ENCODE measurements at places on chromosomes 6 and 20. TPM values are rescaled to one million over a fixed set of nuclear protein-coding genes. Genes with fewer than 3 reads are reported as not detected.

Gene ANKRD60
- total RNA-seq, result not detected

Gene SMPDL3A
- total RNA-seq, result 0.21 TPM

Gene STAU1
- 62.3 TPM for total RNA-seq

Gene IDH3B
- total RNA-seq, result 99.1 TPM

Gene PTCHD4
- total RNA-seq, result not detected

Gene GPLD1
- 0.19 TPM for total RNA-seq

DNA sequence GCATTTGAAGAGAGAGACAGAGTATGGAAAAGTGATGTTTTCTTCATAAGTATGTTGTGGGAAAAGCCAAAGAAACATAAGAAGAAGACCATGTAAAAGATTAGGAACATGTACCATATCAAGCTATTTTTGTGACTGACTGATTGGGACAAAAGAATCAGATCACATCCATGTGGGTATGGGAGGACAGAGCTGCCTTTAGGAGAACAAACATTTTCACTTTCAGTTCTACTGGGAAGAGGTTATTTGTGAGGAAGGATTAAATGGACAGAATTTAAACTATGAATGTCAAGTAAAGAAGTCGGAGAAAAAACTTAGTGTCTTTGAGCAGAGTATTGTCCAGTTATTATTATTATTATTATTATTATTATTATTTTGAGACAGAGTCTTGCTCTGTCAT is 124.4 kb upstream of the HCRTR2 start:
- H3K4me1 ChIP-seq, result no peaks in the 10 kb centered on the region
- no peaks in the 10 kb centered on the region for H3K36me3 ChIP-seq
- H3K4me3 ChIP-seq, result no peak overlapping the region
- no peak for DNase-seq

DNA sequence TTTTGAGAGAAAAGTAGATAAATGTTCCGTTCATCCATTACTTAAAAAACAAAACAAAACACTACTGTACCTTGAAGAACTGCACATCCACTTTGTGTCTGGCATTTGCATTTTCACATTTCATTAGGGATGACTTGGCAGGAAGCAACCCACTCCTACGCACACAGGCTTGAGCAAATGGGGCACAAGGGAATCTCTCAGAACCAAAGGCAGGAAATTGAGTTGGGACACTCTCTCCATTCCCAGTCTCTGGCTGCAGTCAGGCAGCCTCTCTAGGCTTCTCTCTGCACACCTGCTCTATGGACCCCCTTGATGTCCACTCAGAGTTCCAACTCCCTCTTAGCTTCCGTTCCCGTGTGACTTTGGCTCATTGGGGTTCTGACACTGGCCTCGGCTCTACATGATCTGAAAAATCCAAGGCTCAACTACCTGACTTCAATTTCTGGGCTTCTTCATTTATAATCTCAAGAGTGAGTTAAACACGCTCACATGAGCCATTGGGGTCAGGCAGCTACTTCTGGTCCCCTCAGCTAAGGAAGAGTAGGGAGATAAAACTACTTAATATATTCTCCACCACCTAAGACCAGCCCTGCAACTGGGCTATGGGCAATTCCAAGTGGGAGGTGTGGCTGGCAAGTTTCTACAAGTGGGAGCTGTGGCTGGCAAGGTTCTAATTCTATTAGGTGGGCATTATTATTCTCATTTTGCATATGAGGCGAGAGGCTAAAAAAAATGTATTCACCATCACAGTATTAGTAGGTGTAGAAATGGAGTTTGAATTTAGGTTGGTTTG is 251.9 kb downstream of the SOD2 start:
- DNase-seq, result no peak
- H3K27ac ChIP-seq, result no peak overlapping the region
- H3K4me3 ChIP-seq, result no peak overlapping the region

DNA sequence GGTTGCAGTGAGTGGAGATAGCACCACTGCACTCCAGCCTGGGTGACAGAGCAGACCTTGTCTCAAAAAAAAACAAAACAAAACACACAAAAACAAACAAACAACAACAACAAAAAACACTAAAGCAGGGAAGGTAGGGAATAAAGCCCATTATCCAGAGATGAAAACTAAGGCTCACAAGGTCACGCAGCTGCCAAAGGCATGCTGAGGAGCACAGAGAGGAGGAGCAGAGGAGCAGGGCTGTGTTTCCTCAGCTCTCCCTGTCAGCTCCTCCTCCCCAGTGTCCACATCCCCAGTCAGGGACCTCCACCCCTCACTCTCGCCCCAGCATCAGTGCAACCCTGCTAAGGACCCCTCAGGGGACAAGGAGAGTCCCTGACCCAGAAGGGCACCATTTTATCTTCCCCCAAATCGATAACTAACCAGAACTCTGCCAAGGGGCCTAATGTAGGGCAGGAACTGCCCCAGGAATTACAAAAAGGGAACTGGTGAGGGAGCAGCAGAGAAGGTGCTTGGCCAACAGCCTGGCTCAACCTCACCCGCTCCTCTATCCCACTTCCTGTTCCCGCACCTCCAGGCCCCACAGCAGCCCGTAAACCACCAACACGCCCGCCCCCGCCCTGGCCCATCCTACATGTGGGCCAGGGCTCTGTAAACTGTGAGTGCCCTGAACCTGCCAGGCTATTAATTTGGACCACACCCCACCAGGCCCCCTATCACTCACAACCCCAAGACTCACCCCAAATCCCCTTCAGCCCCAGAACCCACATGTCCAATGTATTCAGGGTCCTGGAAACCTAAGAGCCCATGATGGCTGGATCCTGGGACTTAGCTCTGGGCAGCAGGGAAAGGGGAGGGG is 9.0 kb downstream of the TEAD3 start:
- DNase-seq, result no peak
- no peak overlapping the region for H3K27ac ChIP-seq
- H3K27me3 ChIP-seq, result no peaks in the 10 kb centered on the region
- H3K36me3 ChIP-seq, result no peaks in the 10 kb centered on the region
- peaks cover 5% of the 10 kb centered on the region for H3K4me1 ChIP-seq
- H3K4me3 ChIP-seq, result no peak overlapping the region

DNA sequence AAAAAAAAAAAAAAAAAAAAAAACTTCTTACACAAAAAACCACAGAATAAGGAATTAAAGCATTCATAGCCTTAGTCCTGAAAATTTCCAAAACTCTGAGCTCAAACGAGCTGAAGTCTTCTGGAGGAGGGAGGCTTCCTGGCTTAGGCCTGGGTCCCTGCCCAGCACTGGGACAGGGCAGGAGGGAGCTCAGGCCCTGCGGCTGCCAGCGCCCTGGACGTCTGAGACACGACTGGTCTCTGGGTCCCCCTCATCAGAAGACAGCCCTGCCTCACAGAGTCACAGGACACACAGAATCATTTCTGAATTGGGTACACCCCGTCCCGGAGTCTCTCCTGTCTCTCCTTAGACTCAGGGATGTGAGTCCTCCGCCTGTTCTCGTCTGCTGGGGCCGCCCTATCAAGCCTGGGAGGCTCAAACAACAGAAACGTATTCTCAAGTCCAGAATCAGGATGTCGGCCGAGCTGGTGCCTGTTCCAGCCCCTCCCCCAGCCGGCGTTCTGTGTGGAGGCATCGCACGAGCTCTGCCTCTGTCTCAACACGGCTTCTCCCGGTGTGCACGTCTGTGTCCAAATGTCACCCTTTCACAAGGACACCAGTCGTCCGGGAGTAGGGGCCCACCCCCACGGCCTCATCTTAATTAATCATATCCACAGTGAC is 39.4 kb downstream of the ZBTB46 start:
- no peaks in the 10 kb centered on the region for H3K36me3 ChIP-seq
- H3K27me3 ChIP-seq, result peaks cover 10% of the 10 kb centered on the region
- peaks cover 3% of the 10 kb centered on the region for H3K4me1 ChIP-seq
- no peak for DNase-seq

GRCh38 chr6:82832811-82833210 is 232.8 kb downstream of the UBE3D start:
- no peak for DNase-seq
- H3K27ac ChIP-seq, result no peak overlapping the region
- H3K4me3 ChIP-seq, result no peak overlapping the region
- no peaks in the 10 kb centered on the region for H3K36me3 ChIP-seq
- H3K4me1 ChIP-seq, result no peaks in the 10 kb centered on the region
- no peaks in the 10 kb centered on the region for H3K27me3 ChIP-seq

GRCh38 chr6:12113190-12113577 is 101.1 kb downstream of the HIVEP1 start:
- no peak overlapping the region for H3K4me3 ChIP-seq
- H3K36me3 ChIP-seq, result peaks cover 41% of the 10 kb centered on the region
- peaks cover 59% of the 10 kb centered on the region for H3K4me1 ChIP-seq
- H3K27ac ChIP-seq, result peak overlapping the region; percentile 26
- no peaks in the 10 kb centered on the region for H3K27me3 ChIP-seq

DNA sequence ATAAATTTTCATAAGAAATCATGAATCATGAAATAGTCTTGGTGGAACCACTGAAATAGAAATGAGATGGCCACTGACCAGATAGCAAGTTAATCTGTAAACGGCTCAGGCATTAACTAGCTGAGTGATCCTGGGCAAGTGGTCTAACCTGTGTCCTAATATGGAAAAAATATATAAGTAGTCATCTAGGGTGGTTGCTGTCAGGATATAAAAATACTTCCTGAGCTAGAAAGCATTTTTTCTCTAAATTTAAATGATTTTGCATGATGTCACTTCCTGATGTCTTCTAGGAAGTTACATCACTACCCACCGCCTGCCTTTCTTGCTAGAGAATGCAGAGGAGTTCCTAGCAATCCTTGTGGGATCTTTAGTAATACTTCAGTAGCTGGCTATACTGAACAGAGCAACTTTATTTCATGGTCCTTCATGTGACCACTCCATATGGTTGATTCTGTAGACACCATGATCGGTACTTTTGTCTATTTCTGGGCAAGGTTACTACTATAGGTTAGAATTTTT is 228.1 kb upstream of the CEP162 start:
- H3K4me1 ChIP-seq, result no peaks in the 10 kb centered on the region
- DNase-seq, result no peak
- H3K27me3 ChIP-seq, result no peaks in the 10 kb centered on the region
- H3K27ac ChIP-seq, result no peak overlapping the region

GRCh38 chr6:136644597-136644952 is 94.4 kb upstream of the MAP7 start:
- no peaks in the 10 kb centered on the region for H3K27me3 ChIP-seq
- H3K27ac ChIP-seq, result no peak overlapping the region
- H3K4me3 ChIP-seq, result no peak overlapping the region
- no peaks in the 10 kb centered on the region for H3K4me1 ChIP-seq
- H3K36me3 ChIP-seq, result no peaks in the 10 kb centered on the region

GRCh38 chr6:33168284-33168601 is 24.0 kb downstream of the COL11A2 start:
- H3K27ac ChIP-seq, result no peak overlapping the region
- H3K36me3 ChIP-seq, result no peaks in the 10 kb centered on the region
- H3K4me3 ChIP-seq, result no peak overlapping the region
- DNase-seq, result no peak
- H3K27me3 ChIP-seq, result peaks cover 6% of the 10 kb centered on the region

DNA sequence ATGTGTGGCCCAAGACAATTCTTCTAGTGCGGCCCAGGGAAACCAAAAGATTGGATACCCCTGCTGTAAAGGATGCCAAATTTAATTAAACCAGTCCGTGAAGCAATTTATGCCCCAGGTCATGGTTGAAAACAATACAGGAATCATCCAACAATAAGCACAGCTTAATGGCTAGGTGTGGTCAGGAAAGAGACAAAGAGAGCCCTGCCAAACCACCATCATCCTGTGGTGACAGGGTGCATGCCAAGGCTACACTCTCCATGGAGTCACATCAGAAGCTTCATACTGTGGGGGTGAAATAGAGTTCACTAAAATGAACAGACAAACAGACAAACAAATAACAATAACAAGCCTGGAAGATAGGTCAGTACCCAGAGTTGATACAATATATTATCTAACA is 62.7 kb downstream of the DZANK1 start:
- no peak overlapping the region for H3K4me3 ChIP-seq
- no peaks in the 10 kb centered on the region for H3K4me1 ChIP-seq
- no peak for DNase-seq
- peaks cover 14% of the 10 kb centered on the region for H3K36me3 ChIP-seq
- no peaks in the 10 kb centered on the region for H3K27me3 ChIP-seq
- no peak overlapping the region for H3K27ac ChIP-seq

- H3K36me3 ChIP-seq, result peaks cover 3% of the 10 kb centered on the region
- no peaks in the 10 kb centered on the region for H3K4me1 ChIP-seq
- no peak overlapping the region for H3K27ac ChIP-seq
- peaks cover 11% of the 10 kb centered on the region for H3K27me3 ChIP-seq
- DNase-seq, result no peak
Observed at GRCh38 chr6:159852877-159853276, 37.9 kb upstream of the MAS1 start.

DNA sequence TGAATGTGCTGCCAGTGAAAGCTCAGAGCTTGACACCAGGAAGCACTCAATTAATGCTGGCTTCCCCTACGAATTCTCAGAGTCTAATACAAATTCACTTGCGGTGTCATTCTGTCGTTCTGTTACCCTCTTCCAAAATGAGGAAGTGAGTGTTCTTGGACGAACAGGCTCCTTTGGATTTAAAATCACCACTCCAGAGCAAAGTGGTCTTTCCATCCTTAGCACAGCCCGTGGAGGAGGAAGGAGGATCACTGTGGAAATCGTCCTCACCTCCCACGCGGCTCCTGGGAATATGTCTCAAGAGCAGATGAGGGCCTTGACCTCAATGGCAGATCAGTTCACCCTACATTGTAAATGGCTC is 41.7 kb downstream of the RIOK1 start:
- no peak overlapping the region for H3K27ac ChIP-seq
- H3K4me1 ChIP-seq, result no peaks in the 10 kb centered on the region

GRCh38 chr20:58981628-58982364 is 740 bp downstream of the NELFCD start:
- H3K36me3 ChIP-seq, result peaks cover 7% of the 10 kb centered on the region

DNA sequence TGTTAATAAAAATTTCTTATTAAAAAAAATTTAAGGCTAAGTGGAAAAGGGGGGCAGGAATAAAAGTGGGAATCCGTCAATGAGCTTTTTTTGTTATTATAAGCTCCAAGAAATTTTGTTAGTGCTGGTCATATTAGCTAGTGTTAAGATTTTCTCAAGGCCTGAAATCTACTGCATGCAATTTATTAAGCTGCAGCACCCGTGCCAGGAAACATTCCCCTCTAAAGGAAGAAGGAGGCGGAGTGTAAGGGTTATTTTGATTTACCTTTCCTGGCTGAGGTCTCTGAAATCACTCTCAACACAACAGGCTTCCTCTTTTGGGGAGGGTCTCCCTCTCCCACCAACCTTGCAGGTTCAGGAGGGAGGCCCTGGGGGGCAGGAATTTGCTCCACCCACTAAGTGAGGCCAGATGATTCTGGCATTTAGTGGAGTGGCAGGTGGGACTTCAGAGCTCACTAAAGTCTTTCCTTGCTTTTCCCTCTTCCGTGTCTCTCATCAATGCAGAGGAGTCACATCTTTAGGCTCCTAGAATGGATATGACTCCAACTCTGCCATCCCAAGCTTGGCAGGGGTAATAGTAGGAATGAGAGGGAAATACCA is 168.8 kb downstream of the BCAS1 start:
- no peak overlapping the region for H3K4me3 ChIP-seq
- H3K4me1 ChIP-seq, result peaks cover 48% of the 10 kb centered on the region
- no peaks in the 10 kb centered on the region for H3K36me3 ChIP-seq
- DNase-seq, result no peak
- no peaks in the 10 kb centered on the region for H3K27me3 ChIP-seq
